Fibroblast of skin of scalp (primary cell): ENCODE measurements at places on chromosomes 13 and 19.

DNA sequence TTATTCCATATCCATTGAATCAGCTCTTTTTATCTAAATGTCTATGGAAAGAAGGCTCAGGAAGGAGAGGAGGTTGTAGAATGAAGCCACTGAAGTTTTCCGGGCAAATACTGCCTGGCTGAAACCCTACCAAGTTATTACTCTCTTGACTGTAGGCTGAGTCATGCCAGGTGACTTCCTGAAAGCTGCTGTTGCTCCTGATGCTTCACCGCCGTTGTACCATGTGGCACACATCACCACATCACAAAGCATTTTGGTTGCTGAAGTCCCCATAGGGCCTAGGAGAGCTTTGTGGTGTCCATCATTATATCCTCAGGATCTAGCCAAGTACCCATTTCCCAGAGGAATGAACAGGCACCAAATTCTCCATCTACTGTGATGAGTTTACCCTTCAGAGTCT is 11.1 kb upstream of the TDRD12 start:
- no peak for DNase-seq

DNA sequence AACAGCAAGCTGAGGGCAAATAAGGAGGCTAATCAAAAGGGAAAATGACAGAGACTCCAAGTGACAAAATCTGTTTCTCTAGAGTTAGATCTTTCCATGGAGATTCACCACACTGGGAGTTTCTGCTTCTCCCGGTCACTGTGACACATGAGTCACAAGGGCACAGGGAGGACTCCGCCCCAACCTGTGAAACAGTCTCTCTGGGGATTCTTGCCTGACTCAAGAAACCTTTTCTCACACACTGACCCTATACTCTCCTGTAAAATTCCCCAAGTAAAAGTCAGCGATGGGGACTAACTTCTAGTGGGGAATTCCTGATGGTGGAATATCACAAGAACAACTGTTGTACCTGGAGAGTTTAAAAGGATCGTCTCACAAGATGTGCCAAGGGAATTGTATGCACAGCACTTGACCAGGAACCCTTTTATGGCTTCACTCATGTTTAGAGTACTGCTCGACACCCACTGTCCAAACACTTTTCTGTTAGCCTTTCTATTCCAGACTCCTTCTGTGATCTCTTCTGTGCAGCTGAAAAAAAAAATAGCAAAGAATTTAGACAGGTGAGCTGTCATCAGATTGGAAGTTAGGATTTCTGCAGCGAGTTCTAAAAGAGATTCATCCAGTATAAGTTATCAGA is 46.8 kb upstream of the URAD start:
- DNase-seq: no peak

- no peak for DNase-seq
Measured at GRCh38 chr13:44271031-44271455, 102.6 kb upstream of the SERP2 start.

GRCh38 chr13:48946163-48946562 is 29.5 kb upstream of the FNDC3A start:
- DNase-seq: no peak

GRCh38 chr13:83845106-83845505 is 37.2 kb downstream of the SLITRK1 start:
- DNase-seq: peak; percentile 63

DNA sequence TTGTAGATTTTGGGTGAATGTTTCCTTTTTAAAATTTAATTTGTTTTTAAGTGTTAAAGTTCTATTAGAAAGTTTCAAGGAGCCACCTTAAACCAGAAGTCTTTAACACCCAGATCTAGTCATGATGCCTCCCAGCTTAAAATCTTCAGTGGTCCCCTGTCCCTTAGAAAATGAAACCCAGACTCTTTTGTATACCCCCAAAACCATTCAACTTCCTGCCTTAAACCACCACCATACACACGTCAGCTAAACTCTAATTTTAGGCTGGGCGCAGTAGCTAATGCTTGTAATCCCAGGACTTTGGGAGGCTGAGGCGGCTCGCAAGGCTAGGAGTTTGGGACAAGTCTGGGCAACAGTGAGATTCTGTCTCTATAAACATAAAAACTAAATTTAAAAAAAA is 37.9 kb downstream of the N4BP2L1 start:
- no peak for DNase-seq
